Activated T-helper 1 cell treated with Interleukin-2 at 50 U/mL for 16 hours (primary cell): ENCODE measurements at places on chromosomes 12 and 14.

GRCh38 chr14:53858345-53858684 lies 98.3 kb downstream of the BMP4 start:
- DNase-seq = no peak

GRCh38 chr14:22540811-22541360 lies 48.1 kb downstream of the DAD1 start:
- no peak for DNase-seq

- no peak for DNase-seq
Observed at GRCh38 chr12:6532927-6533652, 1.2 kb upstream of the GAPDH start.

DNA sequence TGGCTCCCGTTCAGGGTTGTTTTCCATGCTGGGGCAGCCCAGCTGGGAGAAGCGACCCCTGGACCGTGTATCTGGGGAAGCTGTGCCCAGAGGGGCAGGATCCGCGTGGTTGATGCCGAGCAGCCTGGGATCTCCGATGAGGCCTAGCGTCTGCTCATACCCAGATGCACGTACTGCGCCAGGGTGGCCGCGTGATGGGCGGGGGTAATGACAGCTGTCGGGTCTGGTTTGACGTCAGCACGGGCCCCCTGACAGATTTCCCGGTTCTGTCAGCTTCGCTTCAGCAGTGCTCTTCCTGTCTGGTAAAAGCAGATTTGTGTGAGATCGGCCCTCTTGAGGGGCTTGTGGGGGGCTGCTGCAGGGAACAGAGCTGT lies 147.3 kb downstream of the TSPAN9 start:
- DNase-seq = no peak

DNA sequence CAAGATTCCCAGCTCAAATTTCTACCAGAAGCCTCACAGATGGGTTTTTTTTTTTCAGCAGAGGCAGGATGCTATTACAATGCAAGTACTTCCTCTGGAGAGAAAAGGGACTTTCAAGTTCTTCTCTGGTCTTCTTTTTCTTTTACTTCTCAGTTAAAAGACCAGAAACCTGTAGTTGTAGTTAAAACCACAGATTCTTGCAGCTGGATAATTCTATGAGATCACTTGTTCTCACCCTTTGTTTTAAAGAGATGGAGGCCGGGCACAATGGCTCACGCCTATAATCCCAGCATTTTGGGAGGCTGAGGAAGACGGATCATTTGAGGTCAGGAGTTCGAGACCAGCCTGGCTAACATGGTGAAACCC lies 47.6 kb upstream of the OVCH1 start:
- no peak for DNase-seq

DNA sequence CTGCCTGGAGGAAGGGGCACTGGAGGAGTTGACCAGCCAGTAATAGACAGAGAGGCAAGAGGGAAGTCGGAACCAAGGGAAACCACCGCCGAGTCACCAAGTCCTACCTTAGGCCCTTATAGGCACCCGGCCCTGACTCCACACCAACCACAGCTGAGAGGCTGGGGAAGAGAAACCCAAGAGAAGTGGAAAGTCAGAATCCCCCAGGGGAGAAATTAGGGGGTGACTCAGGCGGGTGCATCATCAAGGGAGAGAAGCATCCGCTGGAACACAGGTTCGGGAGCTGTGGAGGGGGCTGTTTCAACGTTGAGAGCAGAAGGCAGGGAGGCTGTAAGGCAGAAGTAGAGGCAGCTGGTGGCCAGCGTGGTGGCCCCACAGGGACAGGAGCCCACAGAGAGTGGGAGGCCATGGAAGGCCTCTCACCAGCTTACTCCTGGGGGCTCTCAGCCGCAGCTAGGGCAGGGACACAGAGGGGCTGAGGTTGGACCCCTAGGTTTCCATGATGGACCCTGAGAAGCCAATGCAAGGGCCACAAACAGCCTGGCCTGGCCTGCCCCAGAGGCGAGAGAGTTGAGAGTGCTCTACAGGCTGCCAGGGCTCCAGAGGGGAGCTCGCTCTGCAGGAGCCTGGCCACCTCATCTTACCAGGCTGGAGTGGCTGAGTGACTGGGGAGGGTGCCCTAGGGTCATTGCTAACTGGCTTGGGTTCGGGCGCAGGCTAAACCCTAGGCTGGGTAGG lies 1.4 kb upstream of the TRMT61A start:
- no peak for DNase-seq

DNA sequence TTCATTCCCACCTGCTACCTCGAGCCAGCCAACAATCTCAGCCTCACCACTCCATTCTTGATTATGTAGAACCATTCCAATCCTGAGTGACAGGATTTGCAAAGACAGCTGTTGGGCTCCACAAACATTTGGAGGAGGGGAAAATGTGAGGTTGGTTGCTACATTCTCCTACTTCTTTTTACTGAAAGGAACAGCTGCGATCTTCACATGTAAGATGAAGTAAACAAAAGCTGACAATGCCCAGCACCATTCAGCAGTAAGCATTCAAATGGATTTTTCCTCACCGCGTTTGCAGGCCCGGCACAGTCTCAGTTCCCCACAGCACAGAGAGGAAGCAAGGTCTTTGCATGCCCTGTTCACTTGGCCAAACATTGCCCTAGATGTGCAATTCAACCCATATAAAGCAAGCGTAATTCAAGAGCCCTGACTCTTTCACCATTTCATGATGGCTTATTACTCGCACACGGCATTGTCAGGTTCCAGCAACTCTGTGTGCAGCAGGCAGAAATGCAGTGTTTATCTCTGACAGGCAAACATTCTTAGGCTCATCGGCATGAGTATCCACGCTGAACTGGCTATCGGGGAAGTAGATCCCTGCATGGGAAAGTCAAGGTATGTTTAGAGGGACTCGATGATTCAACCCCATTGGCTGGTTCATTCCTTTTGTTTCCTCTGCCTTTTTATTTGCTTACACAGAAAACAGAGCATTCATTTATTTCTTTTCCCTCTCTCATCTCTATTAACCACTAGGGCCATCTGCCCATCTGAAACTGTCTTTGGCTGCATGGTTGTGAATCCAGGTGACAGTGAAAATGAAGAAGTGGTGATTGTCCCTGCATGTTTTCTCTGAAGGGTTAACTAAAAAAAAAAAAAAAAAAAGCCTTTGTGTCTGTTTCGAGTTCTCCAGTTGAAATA lies 236.1 kb upstream of the PLEKHG7 start:
- no peak for DNase-seq

GRCh38 chr14:79965896-79966295 lies 245.4 kb downstream of the DIO2 start:
- no peak for DNase-seq

- no peak for DNase-seq
Observed at GRCh38 chr14:63725786-63726460, 1.9 kb downstream of the SGPP1 start.

GRCh38 chr12:56188131-56188777 lies 1.0 kb downstream of the SMARCC2 start:
- DNase-seq = no peak

GRCh38 chr12:114415525-114415868 lies 9.6 kb upstream of the TBX5 start:
- no peak for DNase-seq
